ENCODE measurements at places on chromosomes 13 and 19. TPM values are rescaled to one million over a fixed set of nuclear protein-coding genes. Genes with fewer than 3 reads are reported as not detected.

Gene ACOD1
- not detected for polyA plus RNA-seq

Gene CATSPERD
- not detected for polyA plus RNA-seq

Gene TEX29
- not detected for polyA plus RNA-seq

GRCh38 chr13:107811233-107812013 is 403.9 kb downstream of the LIG4 start:
- no peak for DNase-seq

DNA sequence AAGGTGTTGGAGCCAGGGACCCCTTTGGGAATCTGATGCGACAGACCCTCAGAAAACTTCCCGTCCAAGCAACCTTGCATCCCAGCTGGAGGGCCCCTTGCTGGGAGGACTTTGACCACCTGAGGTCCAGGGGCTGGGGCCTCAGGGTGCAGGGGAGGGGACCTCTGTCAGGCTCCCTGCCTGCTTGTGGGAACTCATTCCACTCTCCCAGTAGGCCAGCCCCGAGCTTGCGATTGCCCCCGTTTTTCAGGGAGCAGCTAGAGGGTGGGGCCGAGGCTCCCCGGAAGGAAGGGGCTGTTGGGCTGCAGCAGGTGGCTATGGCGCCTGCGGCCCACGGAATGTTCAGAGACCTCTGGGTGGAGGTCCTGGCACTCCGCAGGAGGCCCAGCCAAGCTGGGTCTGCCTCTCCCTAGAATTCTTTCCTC is 2.8 kb downstream of the GNA11 start:
- DNase-seq, result no peak

- no peak for DNase-seq
Measured at GRCh38 chr13:85544756-85545155, 254.5 kb downstream of the SLITRK6 start.

All from psoas muscle (tissue), 8 donors.